ENCODE measurements at places on chromosomes 1 and 21.
A peak's percentile ranks its signal among the peaks of the same experiment; 100 is the strongest.

DNA sequence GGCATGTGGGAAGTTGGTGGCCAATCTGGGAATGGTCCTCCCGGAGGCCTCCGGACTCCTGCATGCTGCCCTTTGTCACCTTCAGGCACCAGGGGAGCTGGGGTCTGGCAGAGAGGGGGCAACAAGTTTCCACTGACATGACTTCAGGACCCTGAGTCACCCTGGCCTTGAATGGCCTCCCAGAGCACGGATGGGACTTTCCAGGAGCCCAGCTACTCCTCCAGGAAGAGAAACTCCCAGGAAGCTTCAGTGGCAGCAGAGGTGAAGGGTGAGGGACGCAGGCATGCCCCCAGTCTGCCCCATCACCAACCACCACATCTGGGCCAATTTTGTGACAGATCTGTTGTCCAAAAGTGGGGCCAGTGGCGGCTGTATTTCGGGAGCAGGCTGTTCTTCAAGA lies 55.9 kb upstream of the WASF2 start:
- DNase-seq = no peak

DNA sequence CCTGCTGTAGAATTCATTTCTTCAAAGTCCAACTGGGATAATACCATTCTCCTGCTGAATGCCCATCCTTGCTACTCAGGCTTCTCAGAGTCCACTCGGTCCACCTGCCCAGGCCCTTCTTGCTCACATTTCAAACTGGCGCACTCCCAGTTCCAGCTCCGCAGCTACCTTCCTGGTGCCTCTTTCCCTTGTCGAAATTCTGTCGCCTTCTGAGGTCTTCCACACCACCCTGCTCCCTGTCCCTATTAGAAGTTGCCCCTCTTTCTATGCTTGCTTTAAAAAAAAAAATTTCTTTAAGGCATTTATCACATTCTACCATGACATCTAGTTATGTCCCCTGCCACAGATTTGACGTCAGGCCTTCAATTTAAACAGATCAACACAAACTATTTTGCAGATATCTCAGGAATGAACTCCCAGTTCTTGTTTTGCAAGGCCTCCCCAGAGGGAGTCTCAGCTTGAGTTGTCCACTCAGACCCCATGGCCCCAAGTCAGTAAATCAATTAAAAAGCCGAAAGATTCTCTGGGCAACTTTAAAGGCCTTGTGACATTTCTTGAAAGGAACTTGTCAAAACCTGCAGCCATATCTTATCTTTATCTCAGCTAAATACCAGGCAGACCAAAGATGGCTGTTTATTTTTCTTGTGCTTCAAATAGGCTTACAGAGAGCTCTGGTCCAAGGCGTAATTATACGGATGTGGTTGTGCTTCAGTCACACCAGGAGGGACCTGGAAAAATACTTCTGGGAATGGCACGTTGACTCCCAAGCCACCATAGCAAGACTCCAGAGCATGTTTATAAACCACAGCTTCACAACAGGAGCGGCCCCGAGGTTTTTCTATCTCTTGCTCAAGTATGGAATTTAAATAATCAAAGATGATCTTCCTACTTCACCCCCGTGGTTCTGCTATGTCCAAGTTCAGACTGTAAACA lies 2.2 kb downstream of the FAM89A start:
- DNase-seq = no peak

DNA sequence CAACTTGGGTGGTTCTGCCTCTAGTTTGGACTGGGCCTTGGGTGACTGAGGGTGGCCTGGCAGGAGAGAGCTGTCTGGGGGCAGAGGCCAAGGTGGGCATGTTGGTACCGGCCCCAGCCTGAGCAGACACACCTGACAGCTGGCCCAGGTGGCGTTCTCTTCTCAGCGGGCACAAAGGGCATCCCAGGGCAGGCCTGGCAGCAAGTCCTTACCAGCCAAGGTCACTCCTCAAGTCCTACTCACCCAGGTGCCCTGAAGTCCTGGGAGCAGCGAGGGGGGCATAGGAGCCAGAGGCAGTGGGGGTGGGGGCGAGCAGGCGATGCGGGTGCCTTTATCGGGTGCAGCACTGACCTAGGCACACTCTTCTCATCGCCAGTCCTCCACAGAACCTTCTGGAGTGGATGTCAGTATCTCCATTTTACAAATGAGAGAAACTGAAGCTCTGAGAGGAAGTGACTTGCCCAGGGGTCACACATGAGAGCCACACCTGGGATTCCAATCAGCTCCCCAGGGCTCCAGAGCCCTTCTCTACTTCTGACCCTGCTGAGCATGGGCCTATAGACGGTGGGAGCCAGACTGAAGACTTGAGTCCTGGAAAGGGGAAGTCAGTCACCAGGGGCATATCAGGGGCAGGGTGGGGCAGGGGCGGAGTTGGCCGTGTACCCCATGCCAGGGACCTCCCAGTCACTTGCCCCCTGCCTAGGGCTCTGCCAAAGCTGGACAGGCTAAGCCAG lies 587 bp upstream of the SLC25A34 start:
- DNase-seq = no peak

- no peak for DNase-seq
Measured at GRCh38 chr1:161773791-161774190, 7.7 kb downstream of the ATF6 start.

DNA sequence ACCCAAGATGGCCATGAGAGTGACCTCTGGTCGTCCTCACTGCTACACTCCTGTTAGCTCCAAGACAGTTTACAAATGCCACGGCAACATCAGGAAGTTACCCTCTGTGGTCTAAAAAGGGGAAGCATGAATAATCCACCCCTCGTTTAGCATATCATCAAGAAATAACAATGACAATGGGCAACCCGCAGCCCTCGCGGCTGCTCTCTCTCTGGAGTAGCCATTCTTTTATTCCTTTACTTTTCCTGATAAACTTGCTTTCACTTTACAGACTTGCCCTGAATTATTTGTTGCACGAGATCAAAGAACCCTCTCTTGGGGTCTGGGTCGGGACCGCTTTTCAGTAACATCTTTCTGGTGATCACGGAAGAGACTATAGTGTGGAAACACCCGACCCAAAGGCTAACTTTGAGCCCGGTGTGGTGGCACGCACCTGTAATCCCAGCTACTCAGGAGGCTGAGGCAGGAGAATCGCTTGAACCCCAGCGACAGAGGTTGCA lies 19.8 kb upstream of the COX20 start:
- DNase-seq = no peak

DNA sequence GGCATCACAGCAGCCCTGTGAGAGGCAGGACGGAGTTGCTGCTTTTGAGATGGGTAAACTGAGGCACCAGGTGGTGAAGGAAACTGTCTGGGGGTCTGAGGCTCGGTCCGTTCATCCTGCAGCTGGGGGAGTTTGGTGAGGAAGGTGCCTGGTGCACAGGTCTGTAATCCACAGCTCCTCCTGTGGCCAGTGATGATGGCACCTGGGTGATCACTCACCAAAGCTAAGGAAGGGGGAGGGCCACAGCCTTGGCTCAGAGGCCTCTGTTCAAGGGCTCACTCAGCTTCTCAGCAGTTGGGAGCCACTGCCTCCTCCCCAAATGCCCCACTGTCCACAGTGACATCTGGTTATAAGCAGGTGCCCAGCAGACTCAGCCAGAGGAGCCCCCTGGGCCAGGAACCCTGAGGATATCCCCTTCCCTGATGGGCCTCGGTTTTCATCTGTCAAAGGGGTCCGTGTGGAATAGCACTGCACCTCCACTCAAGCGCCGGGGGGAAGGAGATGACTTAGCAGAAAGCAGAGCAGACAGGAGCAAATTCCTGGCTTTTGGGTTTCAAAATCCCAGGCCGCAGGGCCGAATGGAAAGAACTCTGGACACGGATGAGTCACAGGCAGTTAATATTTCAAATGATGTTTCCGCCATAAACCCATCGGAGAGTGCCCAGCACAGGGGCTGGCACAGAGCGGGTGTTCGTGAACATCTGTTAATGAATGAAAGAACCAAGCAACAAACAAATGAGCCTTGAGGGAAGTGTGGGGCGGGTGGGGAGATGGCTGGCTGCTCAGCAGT lies 82.8 kb downstream of the DMRTB1 start:
- peak; percentile 22 for DNase-seq

GRCh38 chr1:81327103-81327710 lies 473.5 kb upstream of the ADGRL2 start:
- no peak for DNase-seq

DNA sequence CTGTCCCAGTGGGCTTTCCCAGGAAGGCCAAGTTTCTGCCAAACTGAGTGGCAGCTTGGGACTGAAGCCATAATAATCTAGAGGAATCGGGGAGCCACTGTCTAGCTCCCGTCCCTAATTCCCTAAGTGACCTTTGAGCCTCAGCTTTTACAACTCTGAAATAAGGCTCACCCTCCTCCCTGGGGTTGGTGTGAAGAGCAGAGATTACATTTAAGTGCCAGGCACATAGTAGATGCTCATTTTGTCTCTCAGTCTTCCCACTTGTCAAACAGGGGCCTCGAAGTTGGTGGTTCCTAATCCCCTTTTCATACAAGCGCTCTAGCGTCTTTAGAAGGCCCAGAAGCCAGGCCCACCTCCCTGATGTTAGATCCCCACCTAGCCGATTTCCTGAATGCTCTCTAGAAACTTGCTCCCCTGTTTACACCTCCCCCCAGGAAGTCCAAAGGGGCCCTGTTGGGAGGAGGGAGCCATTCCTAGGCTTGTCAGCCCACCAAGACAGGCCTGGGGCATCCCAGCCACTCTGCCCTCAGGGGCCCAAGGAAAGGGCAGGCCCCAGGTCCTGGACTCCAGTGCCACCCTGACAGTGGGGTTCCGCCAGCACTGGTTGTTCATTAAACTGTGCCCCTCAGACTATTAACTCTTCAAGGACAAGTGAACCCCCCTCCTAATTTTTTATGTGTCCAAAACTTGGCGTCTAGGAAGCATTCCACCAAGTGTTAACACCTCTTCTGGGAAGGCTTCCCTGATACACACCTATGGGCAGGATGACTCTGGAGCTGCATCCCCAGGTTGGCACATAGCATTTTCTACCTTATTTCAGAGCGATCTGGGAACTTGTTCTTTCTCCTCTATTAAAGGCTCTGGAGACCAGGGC lies 49.3 kb upstream of the ECE1 start:
- no peak for DNase-seq

- no peak for DNase-seq
Measured at GRCh38 chr1:41344708-41345159, 16.5 kb upstream of the FOXO6 start.

DNA sequence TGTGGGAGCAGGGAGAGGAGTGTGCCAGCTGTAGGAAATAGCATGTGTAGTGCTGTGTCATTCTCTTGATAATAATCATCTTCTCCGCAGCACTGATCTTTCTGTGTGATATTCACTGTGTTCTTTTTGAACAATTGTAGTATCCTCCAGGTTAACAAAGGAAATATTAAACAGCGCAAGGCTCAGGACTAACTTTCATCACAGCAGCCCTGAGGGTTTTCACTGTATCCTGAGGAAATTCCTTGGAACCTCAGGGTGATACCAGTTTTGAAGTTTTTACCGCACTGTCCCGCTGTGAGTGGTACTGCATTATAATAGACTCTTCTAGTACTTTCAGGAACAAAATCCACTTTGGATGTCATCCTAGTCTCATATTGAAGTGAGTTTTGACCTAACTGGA lies 228.4 kb upstream of the COA6 start:
- DNase-seq = no peak

GRCh38 chr1:246506367-246506673 lies 759 bp downstream of the SMYD3 start:
- DNase-seq = no peak

- DNase-seq = no peak
Measured at GRCh38 chr1:246390855-246391254, 116.2 kb downstream of the SMYD3 start.

DNA sequence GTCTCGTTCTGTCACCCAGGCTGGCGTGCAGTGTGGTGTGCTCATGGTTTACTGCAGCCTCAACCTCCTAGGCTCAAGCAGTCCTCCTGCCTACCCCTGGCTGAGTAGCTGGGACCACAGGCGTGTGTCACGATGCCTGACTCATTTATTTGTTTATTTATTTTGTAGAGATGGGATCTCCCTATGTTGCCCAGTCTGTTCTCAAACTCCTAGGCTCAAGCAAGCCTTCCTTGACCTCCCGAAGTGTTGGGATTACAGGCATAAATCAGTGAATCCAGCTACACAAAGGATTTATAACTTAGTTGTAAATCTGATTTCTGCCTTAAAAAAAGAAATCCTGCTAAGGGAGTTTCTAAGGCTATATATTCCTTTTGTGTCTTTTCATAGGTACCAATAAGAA lies 30.5 kb upstream of the ZNF496 start:
- DNase-seq = no peak

- no peak for DNase-seq
Measured at GRCh38 chr1:78275456-78275855, 215.3 kb upstream of the PTGFR start.

GRCh38 chr1:178931858-178932551 lies 61.1 kb upstream of the ANGPTL1 start:
- DNase-seq = no peak

- DNase-seq = peak; percentile 9
Measured at GRCh38 chr1:184379111-184379752, 7.6 kb upstream of the C1orf21 start.

DNA sequence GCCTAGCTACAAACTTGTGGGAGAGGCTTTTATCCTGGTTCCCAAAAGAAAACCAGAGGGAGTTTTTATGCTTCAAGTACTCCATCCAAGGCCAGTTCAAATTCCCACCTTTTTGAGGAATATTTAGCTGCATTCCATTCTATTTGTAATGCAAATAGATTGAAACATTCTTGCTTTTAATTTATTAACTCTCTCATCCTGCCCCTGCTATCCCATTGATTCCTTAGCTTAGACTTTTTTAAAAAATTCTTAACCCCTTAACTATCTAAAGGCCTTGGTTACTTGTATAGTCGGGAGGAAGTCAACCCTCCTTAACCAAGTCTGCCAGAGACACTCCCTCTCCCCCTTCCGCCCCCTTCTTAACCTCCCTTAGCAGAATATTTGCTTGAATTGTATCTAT lies 2.5 kb upstream of the MOV10 start:
- no peak for DNase-seq

- DNase-seq = peak; percentile 14
Measured at GRCh38 chr1:220189750-220190347, 82.4 kb downstream of the RAB3GAP2 start.

- no peak for DNase-seq
Measured at GRCh38 chr1:235558621-235559169, 54.4 kb upstream of the B3GALNT2 start.

GRCh38 chr1:26285366-26286063 lies 5.6 kb downstream of the SH3BGRL3 start:
- DNase-seq = peak; percentile 60

- no peak for DNase-seq
Measured at GRCh38 chr21:43591571-43591970, 67.7 kb downstream of the HSF2BP start.

- DNase-seq = peak; percentile 56
Measured at GRCh38 chr1:17075470-17076255, 21.8 kb upstream of the SDHB start.

DNA sequence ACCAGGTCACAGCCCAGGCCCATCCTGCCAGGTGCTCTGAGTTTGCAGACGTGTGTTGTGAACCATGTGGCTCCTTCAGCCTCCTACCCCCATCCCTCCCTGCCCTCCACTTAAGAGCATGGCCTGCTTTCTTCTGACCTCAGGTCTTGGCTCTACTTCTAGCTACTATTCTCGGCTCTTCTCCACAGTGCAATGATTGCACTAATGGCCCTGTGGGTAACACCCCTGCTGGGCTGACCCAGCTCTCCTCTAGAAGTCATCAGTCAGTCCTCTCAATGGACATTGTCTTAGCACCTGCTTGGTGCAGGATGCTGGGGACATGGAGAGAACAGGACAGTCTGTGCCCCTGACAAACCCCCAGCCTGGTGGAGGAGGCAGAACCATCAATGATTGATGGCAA lies 22.2 kb upstream of the IFFO2 start:
- DNase-seq = no peak
